Activated CD8-positive, alpha-beta memory T cell treated with anti-CD3 and anti-CD28 coated beads for 24 hours (primary cell): ENCODE measurements at places on chromosomes 12 and 14.

DNA sequence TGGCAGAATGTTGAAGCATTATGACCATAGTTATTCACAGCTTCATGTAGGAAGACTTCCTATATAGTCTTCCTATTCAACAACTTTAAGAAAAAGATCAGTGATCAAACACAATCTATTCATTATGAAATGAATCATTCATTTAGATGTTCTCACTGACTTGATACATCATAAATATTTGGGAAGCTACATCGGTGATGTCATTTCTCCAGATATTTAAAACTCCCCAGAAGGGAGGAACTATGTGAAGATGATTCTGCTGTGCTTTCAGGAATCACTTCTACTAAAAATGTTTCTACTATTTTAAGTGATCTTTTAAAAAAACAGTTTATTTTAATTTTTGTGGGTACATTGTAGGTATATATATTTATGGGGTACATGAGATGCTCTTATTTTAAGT lies 316.4 kb downstream of the BCAT1 start:
- DNase-seq, result no peak

DNA sequence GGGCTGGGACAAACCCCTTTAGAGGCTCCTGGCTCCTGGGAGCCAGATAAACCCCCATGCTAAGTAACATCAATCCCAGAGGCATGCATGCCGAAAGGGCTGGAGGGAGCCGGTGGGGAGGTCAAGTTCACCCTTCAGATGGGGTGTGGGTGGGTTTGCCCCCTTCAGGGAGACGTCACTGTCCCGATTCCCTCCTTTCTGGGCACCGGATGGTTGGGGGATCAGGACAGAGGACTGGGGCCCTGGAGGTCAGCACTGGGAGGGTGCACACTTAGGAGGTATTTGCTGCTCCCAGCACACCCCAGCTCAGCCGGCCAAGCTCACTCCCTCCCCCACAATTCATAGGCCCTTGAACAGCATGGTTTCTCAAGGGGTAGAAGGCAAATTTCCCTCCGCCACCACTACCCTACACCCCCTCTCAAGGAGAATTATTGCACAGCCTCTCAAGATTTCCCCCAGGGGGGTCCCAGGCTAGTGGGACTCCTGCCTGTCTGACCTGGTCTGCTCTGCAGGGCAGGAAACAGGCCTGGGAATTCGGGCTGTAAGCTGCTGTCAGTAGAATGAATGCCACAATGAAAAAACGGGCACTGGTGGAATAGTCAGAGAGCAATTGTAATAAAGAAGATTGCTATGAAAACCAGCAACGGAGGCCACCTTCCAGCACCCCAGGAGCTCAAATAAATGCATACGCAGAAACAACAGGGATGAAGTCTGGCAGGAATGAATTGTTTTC lies 63.5 kb downstream of the GALNT16 start:
- no peak for DNase-seq

GRCh38 chr14:68651075-68651474 lies 141.8 kb downstream of the ZFP36L1 start:
- peak; percentile 33 for DNase-seq

GRCh38 chr12:38389614-38390013 lies 73.0 kb downstream of the ALG10B start:
- DNase-seq, result no peak

- no peak for DNase-seq
Observed at GRCh38 chr12:25708661-25709060, 155.6 kb upstream of the LMNTD1 start.

DNA sequence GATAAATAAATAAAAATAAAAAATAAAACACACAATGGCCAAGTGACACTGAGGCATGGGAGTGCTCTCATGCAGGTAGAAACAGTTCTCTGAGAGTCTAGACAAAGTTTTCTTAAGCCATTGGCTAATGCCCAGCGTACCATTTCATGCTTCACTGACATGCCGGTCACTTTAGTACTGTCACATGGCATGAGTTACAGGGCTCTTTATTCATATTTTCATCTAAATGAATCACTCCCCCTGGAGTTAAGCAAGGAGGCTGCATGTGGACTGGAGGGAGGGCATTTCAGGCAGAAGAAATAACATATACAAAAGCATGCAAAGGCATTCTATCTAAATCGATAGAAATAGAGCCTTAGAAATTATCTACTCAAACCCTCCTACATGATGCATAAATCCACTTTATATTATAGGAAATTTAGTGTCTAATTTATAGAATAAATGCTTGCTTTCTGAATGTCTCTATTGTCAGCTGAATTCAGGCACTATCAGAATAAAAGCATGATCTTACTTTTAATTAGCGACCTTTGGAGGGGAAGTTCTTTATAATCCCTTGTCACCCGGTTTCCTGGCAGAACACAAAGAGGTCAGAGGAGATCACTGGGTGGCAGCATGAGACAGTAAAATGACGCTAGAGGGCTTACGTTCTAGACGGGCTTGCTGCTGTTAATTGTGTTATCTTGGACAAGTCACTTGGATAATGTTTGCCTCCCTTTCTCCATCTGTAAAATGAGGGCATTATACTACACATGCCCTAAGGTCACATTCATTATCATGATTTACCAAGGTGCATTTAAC lies 17.5 kb downstream of the DYRK4 start:
- no peak for DNase-seq

DNA sequence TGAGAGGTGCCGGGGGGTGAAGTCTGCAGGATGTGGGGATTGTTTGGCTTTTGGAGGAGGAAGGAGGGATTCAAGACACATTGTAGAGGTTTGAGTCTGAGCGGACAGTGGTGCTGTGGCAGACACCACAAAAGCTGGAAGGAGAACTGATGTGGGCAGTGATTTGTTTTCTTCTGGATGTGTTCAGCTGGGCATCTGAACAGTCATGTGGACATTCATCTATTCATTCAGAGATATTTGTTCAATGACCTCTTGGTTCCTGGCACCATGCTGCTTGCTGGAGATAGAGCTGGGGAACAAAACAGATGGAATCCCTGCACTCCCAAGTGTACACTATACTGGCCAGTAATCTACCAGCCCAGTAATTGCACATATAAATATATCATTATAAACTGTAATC lies 64.0 kb downstream of the PTPN11 start:
- peak; percentile 17 for DNase-seq
